ENCODE measurements at places on chromosomes 7 and 10. TPM values are rescaled to one million over a fixed set of nuclear protein-coding genes. Genes with fewer than 3 reads are reported as not detected.

Gene KLLN
- 0.78 TPM for total RNA-seq

- no peaks in the 10 kb centered on the region for H3K27me3 ChIP-seq
- no peak overlapping the region for H3K27ac ChIP-seq
- DNase-seq: no peak
- H3K4me3 ChIP-seq: no peak overlapping the region
These were observed 364.2 kb downstream of the SUGCT start for GRCh38 chr7:40498924-40499510.

- H3K27ac ChIP-seq: no peak overlapping the region
- peak; percentile 89 for DNase-seq
- H3K4me3 ChIP-seq: no peak overlapping the region
- H3K36me3 ChIP-seq: no peaks in the 10 kb centered on the region
- no peaks in the 10 kb centered on the region for H3K4me1 ChIP-seq
These were observed 382.5 kb upstream of the KIAA1217 start for GRCh38 chr10:23826421-23826820.

GRCh38 chr7:124667312-124668153 is 98.1 kb downstream of the GPR37 start:
- H3K4me1 ChIP-seq: no peaks in the 10 kb centered on the region
- no peak overlapping the region for H3K27ac ChIP-seq
- H3K4me3 ChIP-seq: no peak overlapping the region
- no peaks in the 10 kb centered on the region for H3K27me3 ChIP-seq
- DNase-seq: no peak
- H3K36me3 ChIP-seq: no peaks in the 10 kb centered on the region

- H3K4me1 ChIP-seq: no peaks in the 10 kb centered on the region
- H3K36me3 ChIP-seq: no peaks in the 10 kb centered on the region
- peak overlapping the region; percentile 42 for H3K27ac ChIP-seq
- no peaks in the 10 kb centered on the region for H3K27me3 ChIP-seq
- DNase-seq: no peak
- H3K4me3 ChIP-seq: no peak overlapping the region
These were observed 70.9 kb downstream of the WIPF3 start for GRCh38 chr7:29877196-29877595.

Data from endodermal cell (in vitro differentiated cells).